Activated CD4-positive, alpha-beta T cell treated with anti-CD3 and anti-CD28 coated beads, Interleukin-2, amount 50 U/mL, for 1 hour (primary cell): ENCODE measurements at places on chromosomes 1 and 21.

DNA sequence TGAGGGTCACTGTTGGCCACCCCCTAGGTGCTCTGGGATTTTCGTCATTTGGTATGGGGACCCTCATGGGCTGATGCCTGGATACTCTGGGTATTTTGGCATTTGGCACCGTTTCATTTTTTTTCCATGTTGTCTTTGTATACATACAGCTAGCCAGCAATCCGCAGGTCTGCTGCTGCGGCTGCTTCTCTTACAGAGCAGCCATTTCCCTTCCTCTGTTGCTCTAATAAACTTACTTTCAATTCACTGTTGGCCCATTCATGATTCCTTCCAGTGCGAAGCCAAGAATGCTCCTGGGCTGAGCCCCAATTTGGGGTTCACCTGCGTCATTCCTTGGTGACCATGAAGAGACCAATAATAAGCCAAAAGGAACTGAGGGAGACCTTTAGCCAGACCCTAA is 21.5 kb downstream of the GON4L start:
- DNase-seq = no peak

- no peak for DNase-seq
Measured at GRCh38 chr1:197448121-197448779, 180.2 kb downstream of the CRB1 start.

- DNase-seq = no peak
Measured at GRCh38 chr1:51443555-51443954, 75.5 kb downstream of the EPS15 start.

DNA sequence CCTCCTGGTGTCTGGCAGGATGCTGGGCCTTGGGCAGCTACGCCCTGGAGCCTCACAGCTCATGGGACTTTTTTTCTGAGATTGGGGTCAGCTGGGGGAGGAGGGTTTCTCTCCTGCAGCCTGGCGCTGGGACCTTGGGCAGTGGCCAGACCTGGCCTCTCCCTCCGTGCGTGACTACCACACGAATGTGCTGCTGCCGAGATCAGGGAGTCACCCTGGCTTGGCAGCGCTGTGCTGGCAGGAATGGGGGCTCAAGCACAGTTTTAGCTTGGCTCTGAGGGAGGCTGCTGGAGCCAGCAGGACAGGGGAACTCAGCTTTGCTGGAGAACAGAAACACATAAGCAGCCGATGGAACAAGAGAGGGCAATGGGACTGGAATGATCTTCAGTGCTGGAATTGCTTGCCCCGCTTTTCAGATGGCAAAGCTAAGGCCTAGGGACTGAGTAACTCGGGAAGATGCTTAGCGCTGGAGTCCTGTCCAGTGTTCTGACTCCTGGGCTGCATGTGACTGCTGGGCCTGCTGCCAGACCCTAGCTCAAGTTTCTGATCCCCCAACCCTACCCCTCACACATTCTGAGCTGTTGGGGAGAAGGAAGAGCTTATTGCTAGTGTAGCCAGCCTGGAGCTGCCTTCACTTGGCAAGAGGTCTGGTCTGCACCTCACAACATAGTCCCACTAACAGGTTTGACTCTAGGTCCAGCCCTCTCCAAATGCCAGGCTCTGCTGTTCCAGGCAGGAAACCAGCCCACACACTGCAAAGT is 69.9 kb downstream of the NAV1 start:
- no peak for DNase-seq

DNA sequence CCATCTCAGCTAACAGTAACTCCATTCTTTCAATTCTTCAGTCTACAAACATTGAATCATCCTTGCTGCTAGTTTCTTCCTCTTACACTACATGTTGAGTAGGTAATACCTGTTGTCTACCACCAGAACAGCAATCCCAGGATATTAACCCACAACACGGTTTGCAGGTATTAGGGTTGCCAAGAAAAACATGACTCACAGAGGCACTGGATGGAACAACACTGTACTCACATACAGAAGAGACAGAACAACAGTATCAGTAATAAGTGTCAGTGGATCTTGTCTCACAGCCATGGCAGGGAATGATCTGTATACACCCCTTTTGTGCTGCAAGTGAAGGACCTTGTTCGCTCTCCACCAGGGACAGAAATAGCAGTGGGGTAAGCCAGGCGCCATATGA is 212.1 kb downstream of the GPR52 start:
- DNase-seq = no peak

DNA sequence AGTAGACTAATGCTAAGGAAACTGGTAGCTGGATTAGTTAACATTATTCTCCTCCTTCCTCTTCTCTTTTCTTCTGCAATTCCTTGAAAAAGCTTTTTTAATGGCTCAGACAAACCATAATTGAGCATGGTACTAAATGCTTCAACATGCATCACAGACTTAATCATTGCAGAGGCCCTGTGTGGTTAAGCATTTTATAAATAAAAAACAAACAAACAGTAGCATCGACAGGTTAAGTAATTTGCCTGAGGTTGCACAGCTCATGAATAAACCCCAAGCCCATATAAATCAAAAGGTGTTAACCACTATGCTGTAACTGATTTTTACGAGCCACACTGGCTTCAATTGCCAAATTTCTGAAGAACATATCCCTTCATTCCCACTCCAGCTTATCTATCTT is 462.1 kb downstream of the LMO4 start:
- no peak for DNase-seq

DNA sequence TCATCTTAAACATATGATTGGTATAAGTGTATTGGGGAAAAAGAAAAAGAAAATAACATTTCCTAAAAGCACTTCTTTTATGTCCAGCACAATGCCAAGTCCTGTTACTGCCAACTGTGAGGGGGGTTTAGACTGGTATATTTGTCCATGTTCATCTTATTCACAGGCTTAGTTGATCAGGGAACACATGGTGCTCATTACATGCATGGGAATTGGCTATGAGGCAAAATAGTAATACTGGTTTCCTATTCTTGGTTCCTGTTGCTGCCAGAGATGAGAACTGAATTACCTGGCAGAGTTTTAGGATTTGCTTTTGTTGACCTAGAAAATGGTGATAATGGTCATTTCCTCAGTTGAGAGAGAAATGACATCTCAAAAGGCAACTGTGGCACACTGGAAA is 398.8 kb downstream of the DUSP10 start:
- no peak for DNase-seq
